Stimulated activated CD4-positive, alpha-beta T cell treated with anti-CD3 and anti-CD28 coated beads, Interleukin-1b, Interleukin-23, amount 100 ng/mL, for 1 hour (primary cell): ENCODE measurements at places on chromosomes 13 and 19.

DNA sequence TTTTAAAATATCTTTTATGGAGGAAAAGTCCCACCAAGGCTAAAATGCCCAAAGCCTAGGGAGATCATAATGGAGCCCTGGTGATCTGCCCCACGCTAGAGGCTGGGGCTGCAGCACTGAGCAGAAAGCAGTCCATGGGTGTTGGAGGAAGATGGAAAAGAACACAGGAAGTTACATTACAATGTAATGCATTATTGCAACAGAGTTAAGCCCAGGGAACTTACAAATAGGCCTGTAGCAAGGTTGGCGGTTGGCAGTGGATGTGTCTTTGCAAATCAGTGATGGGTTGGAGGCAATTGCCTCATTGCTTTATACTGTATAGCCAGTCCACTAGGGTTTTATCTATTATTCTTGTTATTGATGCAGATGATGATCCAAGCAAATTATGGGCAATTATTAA lies 399.9 kb downstream of the NDFIP2 start:
- DNase-seq, result no peak

DNA sequence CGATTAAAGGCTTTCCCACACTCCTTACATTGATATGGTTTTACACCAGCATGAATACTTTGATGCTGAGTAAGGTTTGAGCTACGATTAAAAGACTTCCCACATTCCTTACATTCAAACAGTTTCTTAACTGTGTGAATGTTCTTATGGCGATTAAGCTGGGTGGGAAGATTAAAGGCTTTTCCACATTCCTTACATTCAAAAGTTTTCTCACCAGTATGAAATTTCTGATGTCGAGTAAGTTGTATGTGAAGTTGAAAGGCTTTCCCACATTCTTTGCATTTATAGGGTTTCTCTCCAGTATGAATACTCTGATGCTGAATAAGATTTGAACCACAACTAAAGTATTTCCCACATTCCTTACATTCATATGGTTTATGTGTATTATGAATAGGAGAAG lies 20.0 kb downstream of the ZNF780B start:
- no peak for DNase-seq

DNA sequence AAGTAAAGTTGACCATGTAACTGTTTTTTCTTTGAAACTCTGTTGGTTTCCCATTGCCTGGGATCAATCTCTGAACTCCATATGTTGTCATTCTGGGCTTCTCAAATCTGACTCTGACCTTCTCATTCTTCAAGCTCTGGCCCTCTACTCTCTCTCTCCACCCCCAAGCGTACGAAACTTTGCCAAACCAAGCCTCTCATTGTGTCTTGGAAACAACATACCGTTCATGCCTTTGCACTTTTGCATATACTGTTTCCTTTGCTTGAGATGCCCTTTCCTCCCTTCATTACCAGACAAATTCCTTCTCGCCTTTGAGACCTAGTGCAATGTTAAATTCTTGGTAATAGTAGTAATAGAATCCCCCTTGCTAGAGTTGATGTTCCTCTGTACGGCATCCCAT lies 113.7 kb downstream of the OLFM4 start:
- DNase-seq, result no peak

DNA sequence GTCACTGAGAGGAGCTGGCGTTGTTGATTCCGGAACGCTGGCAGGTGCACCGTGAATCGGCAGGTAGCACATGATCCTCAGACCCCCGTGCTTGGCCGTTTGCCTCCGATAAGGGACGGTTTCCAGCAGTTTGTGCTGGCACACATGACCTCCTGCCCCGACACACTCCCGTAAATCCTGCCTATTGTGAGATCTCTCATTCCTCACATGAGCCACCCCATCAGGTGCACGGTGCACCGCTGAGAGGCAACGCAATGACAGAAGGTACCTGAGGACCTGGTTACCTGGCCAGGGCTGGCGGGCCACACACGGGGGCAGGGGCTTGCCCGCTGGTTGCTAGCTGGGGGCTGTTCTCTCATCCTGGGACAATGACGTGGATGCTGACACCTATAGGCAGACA lies 2.1 kb upstream of the ADPRHL1 start:
- no peak for DNase-seq

GRCh38 chr19:18253716-18254115 lies 20.5 kb downstream of the IQCN start:
- no peak for DNase-seq

- no peak for DNase-seq
Observed at GRCh38 chr13:44307255-44307654, 66.4 kb upstream of the SERP2 start.
